NCI-H2227 treated with DMSO at 0.1 percent for 48 hours (cell line): ENCODE measurements at places on chromosomes 7 and 10.
A peak's percentile ranks its signal among the peaks of the same experiment; 100 is the strongest.

- no peak for DNase-seq
Observed at GRCh38 chr7:15490291-15490690, 71.5 kb downstream of the AGMO start.

GRCh38 chr7:1121886-1122831, 34.2 kb downstream of the GPER1 start:
- no peak for DNase-seq

GRCh38 chr10:33460505-33461294, 126.2 kb upstream of the NRP1 start:
- DNase-seq = no peak

GRCh38 chr7:110119883-110120581, 970.9 kb upstream of the LRRN3 start:
- DNase-seq = no peak

- DNase-seq = no peak
Observed at GRCh38 chr7:20306180-20306946, 24.3 kb upstream of the ITGB8 start.

DNA sequence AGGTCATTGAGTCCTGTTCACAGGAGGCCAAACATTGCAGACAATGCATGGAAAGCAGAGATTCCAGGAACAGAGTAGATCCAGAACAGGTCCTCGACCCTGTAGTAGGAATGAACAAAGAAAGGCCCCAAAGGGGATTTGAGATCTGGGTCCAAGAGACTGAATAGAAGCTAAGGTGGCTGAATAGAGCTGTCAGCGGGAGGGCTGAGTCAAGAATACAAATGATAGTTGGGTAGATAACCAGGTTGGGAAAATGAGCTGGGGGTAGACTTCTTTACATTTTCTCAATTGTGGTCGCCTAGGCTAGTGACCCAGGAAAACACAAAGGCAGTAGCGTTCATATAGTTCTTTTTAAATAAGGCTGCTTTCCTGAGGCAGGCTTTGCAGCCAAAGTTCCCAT, 103.4 kb upstream of the ELMO1 start:
- no peak for DNase-seq

DNA sequence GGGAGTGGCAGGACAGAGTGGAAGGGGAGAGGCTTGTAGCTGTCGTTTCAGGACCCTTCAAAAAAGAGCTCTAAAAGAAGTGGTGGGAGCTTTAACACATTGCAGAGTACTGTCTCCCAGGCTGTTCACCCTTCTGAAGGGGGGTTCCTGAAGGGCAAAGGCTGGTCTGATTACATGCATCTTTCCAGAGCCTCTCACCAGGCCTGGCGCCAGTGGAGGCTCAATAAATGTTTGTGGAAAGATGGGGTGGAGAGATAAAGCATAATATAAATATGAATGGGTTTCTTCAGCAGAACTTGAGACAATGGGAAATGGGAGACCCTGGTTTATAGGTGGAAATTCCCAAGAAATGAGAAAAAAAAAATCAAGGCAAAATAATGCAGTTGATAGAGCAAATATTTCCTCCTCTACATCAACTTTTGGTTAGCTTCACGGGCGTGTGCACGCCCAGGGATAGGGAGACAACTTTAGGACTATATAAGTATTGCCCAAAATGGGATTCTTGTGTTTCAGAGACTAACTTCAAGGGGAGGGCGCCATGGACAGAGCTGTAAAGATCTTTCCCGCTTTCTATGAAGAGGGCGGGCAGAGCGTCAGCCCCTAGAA, 613 bp upstream of the BUB3 start:
- DNase-seq = no peak

DNA sequence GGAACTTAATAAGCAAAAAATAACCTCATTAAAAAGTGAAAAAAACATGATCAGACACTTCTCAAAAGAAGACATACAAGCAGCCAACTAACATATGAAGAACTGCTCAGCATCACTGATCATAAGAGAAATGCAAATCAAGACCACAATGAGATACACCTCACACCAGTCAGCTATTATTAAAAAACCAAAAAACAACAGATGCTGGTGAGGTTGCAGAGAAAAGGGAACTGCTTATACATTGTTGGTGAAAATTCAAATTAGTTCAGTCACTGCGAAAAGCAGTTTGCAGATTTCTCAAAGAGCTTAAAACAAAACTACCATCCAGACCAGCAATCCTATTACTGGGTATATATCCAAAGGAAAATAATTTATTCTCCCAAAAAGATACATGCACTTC, 513.3 kb downstream of the MDFIC start:
- no peak for DNase-seq

- DNase-seq = no peak
Observed at GRCh38 chr7:72540106-72540611, 128.0 kb upstream of the CALN1 start.

GRCh38 chr7:136183981-136184380, 206.8 kb upstream of the MTPN start:
- DNase-seq = no peak

DNA sequence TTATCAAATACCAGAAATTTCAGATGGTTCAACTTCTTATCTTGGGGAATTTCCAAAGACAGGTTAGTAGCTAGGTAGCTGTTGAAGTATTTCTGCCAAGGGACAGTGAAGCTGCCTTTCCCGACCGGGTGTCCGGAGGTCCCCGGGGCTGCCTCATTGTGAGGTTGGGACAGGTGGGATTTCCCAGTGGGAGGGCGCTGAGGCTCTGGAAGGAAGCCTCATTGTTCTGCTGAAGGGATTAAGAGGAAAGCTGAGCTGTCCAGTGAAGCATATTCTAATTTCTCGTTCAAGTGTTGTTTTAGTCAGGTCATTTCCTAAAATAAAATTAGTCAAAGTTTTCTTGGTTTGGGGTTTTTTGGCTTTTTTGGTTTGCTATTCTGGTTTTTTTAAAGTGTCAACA, 244.2 kb downstream of the MGMT start:
- DNase-seq = no peak

- no peak for DNase-seq
Observed at GRCh38 chr7:78499283-78499682, 700.7 kb downstream of the PHTF2 start.

- no peak for DNase-seq
Observed at GRCh38 chr7:72265071-72265904, 146.8 kb downstream of the CALN1 start.

DNA sequence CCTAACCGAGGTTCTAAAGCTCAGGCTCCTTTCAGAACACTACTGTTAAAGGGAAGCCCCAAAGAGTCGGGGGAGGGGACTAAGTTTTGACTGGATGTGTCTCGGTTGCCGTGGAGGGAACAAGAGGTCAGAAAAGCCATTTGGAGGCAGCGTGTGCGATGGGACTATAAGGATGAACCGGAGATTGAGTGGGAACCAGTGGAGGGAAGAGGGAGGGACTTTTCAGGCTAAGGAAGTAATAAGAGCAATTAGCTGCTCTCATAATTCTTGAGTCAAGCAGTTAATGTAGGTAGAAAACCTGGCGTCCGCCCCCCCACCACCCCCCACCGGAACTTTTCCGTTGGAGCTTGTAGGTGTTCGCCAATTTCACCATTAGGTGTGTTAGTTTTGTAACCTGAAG, 491 bp upstream of the AKAP9 start:
- DNase-seq = peak; percentile 61

DNA sequence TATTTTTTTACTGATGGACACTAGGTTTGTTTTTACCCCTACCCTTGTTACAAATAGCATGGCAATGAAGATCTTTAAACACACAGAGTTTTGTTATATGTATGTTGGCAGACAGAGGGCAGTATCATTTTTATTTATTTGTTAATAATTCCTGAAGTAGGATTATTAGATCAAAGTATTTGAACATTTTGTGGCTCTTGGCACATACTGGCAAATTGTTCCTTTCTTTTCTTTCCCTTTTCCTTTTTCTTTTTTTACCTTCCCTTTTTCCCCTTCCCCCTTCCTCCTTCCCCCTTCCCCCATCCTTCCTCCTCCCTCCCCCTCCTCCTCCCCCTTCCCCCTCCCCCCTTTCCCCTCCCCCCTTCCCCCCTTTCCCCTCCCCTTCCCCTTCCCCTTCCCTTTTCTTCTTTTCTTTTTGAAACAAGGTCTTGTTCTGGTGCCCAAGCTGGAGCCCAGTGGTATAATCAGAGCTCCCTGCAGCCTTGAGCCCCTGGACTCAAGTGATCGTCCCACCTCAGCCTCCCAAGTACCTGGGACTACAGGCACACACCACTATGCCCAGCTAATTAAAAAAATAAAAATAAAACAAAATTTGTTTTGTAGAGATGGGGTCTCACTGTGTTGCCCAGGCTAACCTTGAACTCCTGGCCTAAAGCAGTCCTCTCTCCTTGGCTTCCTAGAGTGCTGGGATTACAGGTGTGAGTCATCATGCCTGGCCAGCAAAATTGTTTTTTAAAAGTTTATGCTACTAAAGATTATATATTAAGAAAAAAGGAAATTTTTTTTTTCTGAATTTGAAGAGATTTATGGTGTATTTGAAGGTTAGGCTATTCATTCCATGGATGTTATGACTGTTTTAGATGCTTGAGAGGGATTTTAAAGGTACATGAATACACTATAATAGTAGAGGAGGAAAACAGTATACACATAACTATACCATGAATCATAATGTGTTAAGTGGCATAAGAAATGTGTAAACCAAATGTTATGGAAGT, 39.3 kb downstream of the SEPTIN7 start:
- DNase-seq = no peak

GRCh38 chr10:97713339-97713825, at the start of gene MARVELD1:
Gene MARVELD1, plus strand, starts transcription at chr10:97713730. Its CDS starts 147 bp downstream, at chr10:97713877.
- DNase-seq = peak; percentile 69

GRCh38 chr7:22896917-22897316, 74.3 kb upstream of the TOMM7 start:
- DNase-seq = no peak

DNA sequence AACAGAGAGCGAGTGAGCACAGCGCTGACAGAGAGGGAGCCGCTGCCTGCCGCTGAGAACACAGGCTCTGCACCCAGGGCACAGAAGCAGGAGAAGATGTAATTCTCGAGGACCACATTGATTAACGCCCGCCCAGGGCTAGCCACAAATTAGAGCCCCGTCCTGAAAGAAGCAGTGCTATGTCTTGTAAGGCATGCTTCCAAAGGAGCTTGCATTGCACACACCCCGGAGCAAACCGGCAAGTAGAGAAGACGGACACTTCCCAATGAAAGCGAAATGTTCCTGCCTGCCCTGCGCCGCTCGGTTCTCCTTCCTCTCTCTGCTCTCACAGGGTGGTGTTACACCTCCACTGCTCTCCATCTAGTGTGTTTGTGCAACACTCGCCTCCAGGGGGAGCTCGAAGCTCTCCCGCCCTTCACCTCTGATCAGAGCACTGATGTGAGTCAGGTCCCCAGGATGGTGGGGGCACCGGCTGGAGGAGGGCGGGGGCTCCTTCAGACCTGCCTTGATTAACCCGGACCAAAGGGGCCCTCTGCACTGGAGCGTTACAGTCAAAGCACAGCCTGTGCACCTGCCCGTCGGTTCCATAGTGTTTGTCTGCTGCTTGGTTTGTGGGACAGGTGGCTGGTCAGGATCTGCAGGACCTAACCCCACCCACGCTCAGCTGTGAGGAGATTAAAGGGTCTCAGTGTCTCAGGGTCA, 316.5 kb downstream of the ADARB2 start:
- peak; percentile 72 for DNase-seq

DNA sequence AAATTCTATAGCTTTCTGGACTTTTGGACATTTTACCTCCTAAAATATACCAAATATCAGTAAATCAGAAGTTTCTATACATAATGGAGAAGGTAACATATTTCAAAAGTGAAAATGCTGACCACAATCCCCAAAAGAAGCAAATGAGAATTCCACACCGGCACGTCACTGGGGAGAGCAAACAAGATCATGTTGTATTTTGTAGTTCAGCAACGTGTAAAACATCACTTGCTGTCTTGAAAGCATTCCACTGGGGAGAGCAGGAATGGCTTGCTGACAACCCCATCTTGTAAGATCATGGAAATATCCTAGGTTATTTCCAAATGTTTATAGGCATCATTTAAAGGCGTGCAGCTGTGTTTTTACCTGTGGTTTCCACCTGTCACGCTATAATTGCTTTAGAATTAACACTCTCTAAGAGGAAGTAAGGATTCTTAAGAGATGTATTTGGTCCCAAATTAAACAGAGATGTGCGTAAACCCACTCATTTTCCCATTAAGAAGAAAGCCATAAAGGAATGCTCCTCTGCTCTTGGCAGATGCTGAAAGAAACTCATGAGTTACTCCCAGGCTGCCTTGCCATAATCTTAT, 397.1 kb upstream of the POT1 start:
- DNase-seq = no peak

- DNase-seq = no peak
Observed at GRCh38 chr7:123079021-123079420, 83.5 kb upstream of the TAS2R16 start.

- no peak for DNase-seq
Observed at GRCh38 chr10:58515291-58515941, 2.7 kb downstream of the BICC1 start.

- no peak for DNase-seq
Observed at GRCh38 chr7:148058753-148059152, 531.8 kb upstream of the C7orf33 start.

DNA sequence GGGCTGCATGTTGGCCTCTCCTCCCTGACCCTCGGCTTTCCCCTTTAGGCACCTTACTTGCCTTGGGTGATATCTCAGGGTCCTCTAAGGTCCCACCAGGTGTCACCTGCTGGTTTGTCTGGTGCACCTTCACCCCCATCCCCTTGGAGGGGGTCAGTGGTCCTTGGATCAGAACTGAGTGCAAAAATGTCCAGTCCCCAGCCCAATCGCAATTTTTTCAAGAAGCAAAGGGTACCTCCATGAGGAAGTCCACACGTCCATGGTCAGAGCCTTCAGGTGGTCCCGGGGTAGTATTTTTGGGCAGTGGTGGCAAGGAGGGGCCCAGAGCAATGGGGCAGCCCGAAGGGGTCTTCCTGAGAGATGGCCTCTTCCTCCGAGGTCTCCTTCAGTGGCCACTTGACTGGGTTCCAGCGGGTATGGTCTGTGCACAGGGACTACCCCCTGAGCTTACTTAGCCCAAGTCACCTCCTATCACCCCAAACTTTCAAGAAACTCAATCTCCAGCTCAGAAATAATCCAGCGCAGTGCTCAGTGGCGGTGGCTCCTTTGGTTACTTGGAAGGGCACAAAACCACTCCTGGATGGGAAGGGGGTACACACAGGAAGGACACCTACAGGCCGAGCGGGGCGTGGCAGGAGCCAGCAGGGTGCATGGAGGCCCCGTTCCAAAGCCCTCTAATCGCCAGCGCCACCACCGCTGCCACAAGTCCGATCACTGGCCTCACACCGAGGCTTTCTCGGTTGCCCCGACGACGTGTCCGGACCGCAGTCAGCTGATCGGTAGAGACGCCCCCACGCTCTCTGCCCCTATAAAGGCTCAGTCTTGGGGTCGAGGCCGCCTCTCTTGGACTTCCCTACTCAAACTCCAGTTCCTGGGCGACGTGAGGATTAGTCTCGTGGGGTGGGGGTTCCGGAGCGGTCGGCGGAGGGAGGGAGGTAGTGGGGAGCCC, 4.5 kb downstream of the SAP25 start:
- no peak for DNase-seq
